Activated CD4-positive, CD25-positive, alpha-beta regulatory T cell (primary cell): ENCODE measurements at places on chromosomes 5 and 9.

- DNase-seq = no peak
These were observed 97.4 kb downstream of the PPP2R2B start for GRCh38 chr5:146781157-146781556.

DNA sequence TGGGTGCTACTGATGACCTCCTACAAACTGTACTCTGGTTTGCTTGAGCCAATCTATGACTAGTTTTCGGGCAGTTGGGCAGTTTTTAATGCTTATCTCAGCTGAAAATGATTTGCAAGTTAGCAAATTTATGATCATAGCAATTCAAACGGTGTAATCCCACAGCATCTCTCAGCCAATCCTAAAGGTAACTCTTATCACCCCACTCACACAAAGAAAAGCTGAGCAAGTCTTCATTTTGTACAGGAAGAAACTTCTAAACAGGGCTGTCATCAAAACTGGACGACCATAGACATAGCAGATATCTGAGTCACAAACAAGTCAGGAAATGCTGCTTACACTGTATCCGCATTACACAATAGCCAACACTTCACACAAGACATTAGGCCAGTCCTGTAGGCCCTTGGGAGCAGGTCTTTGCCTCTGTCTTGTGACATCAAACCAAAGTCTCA, 2.6 kb upstream of the ENC1 start:
- no peak for DNase-seq

DNA sequence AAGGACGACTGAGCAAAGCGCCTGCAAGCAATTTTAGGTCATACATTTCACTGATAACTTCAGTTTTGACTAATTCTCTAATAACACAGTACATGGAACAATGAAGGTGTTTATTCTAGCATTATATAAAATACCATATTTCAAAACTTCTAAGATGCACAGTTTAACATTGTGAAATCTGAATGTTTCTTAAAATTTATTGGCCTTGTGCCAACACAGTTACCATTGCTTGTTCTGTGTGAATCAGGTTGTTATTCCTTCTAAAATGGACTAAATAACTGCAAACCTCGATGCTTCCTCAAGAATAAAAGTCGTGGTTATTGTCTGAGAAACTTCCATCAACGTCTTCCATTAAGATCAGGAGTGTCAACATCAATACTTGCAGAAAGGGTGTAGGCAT, 8.0 kb downstream of the MCC start:
- no peak for DNase-seq

DNA sequence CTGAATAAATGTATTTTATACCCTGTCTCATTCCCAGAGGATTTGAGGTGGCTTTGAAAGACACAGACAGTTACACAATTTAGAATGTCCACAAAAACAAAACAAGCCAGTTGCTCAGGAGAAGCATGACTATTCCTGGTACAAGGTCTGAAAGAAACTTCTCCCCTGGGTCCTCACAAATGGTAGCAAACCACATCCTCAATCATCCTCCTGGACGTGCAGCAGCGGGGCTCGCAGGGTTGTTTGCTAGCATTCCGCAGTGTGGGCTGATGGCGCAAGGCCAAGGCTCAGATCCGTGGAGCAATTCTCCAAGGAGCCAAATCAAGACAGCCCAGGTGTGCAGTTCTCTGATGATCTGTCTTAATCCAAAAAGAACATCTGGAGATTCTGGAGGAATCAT, 210.3 kb downstream of the ACTL7B start:
- DNase-seq = no peak

DNA sequence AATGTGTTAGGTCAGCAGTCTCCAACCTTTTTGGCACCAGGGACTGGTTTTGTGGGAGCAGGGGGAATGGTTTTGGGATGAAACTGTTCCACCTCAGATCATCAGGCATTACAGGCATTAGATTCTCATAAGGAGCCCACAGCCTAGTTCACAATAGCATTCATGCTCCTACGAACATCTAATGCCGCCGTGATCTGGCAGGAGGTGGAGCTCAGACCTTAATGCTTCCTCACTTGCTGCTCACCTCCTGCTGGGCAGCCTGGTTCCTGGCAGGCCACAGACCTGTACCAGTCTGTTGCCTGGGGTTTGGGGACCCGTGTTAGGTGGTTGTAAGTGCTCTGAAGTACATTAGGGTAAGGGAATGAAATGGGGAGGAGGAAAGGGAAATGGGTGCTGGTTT, 9.7 kb upstream of the CTNNA1 start:
- DNase-seq = no peak

DNA sequence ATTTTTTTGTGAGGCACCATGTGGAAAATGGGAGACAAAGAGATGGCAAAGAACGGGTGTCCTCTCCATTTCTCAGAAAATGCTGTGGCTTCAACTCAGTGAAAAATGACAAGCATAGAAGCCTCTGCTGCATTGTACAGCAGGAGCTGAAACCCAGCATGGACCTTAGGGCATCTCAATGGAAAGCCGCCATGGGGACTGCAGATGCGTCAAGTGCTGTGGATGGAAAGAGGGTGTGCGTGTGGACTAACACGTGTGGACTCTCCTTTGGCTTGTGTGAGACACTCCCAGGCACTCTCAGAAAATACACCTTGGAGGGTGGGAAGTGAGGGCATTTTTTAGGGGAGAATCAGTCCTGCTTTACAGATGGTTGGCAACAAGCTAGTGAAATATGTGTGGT, 2.2 kb upstream of the GLRX start:
- no peak for DNase-seq

DNA sequence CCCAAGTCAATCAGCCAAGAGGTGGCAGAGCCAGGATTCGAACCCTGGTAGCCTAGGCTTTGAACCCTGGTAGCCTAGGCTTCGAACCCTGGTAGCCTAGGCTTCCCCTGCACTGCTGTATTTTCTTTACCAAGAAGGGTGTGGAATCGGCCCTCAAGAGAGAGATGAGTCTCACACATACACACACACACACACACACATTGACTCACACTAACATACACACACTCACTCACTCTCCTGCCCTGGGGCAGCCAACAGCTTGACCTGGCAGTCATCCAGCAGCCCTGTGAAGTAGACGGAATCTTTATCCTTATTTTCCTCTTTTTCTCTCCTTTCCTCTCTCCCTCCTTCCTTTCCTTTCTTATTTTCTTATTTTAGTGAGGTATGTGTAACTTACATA, 55.4 kb upstream of the RPL26L1 start:
- DNase-seq = no peak

DNA sequence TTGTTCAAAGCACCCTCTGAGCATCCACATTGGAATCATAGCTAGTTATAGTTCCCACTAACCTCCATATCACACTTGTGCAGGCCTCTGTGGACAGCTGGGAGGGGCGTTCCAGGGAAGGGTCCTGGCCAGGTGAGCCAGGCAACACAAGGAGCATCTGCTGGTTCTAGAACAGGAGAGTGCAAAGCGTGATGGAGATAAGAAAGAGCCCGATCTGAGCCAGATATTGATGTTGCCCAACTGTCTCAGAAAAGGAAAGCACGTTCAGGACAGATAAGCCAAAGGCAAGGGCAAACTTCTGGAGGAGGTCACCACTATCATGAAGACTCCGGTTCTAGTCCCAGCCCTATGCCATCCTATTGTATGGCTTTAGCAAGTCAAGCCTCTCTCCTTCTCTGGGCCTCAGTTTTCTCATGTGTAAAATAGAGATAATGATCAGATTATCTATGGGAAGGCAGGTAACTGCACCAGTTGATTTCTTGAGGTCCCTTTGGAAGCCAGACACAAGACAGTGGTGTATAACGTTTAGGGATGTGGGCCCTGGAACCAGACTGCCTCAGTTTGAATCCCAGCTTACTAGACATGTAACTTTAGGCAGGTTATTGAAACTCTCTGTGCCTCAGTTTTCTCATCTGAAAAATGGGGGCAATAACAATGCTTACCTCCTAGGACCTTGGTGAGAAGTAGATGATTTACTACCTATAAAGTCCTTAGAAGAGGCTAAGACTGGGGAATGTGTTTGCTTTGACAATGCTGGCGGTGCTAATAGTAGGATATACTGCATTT, 19.8 kb downstream of the GABBR2 start:
- DNase-seq = no peak

- no peak for DNase-seq
These were observed 279.8 kb upstream of the TNC start for GRCh38 chr9:115397591-115398312.

GRCh38 chr9:102499468-102499867, 495.7 kb upstream of the CYLC2 start:
- DNase-seq = no peak

- DNase-seq = no peak
These were observed 12.4 kb upstream of the SIL1 start for GRCh38 chr5:139210585-139210984.

GRCh38 chr5:15021266-15022046, 149.9 kb upstream of the ANKH start:
- no peak for DNase-seq

- DNase-seq = no peak
These were observed 45.1 kb downstream of the S1PR3 start for GRCh38 chr9:89036383-89036782.

- no peak for DNase-seq
These were observed 2.0 kb downstream of the SEMA6A start for GRCh38 chr5:116572350-116573278.

DNA sequence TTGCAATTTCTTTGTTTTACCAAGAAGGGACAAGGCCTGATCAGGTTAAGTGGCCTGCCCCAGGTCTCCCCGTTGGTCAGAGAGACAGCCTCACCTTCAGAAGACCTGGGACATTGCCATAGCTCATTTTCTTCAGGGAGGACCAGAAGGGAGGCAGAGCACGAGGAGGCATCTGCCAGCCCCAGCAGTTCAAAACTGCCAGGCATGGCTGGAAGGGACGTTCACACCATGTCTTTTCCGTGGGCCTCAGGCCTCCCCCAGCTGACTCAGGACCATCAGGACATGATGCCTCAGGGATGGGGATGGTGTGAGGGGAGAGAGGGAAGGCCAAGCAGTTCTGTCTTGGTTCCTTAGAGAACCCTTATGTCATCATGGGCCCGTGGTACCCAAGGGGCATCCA, 16.5 kb downstream of the IGIP start:
- no peak for DNase-seq

DNA sequence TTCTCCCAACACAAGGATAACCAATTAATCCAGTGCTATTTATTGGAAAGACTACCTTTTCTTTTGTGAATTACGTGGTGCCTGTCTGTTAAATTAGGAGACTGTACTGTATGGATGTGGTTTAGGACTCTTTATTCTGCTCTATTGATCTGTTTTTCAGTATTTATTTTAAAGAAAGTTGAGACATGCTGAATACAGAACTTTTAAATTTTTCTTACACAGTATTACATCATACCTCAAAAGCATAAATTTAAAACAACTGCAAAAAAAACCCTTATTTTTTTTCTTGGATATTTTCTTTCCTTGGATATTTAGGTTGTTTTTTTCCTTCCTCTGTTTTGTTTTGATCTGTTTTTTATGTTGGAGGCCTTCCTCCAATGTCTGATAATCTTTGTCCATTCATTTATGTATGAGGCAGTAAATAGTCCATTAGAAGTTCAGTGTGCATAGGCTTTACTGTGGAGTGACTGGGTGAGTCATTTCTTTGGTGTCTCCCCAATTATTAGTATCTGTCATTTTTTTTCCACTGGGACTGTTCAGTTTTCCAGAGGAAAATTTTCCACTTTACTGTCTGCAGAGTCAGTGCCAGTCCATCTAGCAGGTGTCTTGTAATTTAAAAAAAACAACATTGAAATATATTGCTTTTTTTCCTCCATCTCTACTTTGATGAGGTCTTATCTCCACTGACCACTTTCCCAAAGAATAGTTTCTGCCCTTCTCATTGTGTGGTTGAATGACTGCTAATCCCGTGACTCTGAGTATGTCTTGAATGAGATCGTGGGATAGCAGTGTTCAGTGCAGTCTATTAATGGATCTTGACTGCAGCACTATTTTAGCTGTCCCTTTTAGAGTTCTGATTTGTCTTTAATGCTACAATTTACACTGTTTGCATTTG, 15.2 kb downstream of the CYSTM1 start:
- no peak for DNase-seq

- DNase-seq = no peak
These were observed 59.3 kb downstream of the ZFAND5 start for GRCh38 chr9:72305707-72306106.

- no peak for DNase-seq
These were observed 29.0 kb downstream of the ROPN1L start for GRCh38 chr5:10470669-10471068.

DNA sequence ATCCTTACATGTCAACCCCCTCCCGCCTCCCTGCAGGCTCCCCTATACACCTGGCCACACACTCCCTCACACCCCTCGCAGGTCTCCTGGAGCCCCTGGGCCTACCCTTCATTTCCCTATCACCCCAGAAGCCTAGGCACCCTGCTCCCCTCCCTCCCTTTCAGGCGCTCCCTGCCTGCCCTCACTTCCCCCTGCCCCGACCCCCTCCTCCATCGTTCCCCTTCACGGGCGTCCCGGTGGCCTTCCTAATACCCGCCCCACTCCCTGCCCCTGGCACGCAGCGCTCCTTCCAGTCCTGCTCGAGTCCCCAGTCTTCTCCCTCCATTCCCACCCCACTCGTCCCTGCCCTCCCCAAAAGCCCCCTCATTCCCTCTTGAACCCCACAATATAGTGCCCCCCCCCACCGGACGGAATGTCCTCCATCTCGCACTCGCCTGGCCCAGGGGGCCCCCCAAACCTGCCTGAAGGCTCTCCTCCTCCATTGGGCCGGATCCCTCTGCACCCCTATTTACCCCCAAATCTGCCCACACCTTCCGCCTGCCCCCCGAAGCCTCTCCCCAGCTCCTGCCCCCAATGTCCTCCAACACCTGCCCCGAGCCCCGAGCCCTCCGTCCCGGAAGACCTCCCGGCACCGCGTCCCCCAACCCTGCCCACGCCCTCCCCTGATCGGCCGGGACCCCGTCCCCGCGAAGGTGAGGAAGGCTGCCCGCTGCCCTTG, 746 bp downstream of the STRBP start:
- no peak for DNase-seq

- no peak for DNase-seq
These were observed at the start of gene HAVCR1 for GRCh38 chr5:157059093-157059539. Gene HAVCR1 (minus strand): TSS chr5:157059116. CDS start chr5:157057943, 1,173 bp downstream.

- no peak for DNase-seq
These were observed 224.8 kb downstream of the ENC1 start for GRCh38 chr5:74415695-74416102.

DNA sequence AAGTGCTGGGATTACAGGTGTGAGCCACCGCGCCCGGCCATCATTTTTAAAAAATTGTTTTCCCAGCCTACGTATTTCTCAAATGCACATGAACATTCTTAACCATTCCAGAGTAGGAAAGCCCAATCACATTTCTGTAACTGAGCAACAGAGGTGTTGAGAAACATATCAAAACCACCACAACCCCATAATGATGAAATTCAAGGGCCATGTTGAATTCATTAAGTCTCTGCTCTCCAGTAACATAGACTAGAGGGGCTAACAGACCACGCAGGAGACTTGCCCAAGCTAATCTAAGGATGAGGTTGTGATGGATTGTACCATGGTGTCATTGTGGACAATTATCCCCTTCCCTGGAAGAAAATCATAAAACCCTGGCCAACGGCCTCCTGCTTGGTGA, 52.9 kb downstream of the MYO10 start:
- DNase-seq = no peak
